Stimulated activated CD8-positive, alpha-beta memory T cell treated with anti-CD3 and anti-CD28 coated beads, Interleukin-15, amount 100 ng/mL, for 4 hours (primary cell): ENCODE measurements at places on chromosomes 4 and X.
A peak's percentile ranks its signal among the peaks of the same experiment; 100 is the strongest.

- DNase-seq, result no peak
Measured at GRCh38 chr4:110268790-110269189, 70.4 kb upstream of the ELOVL6 start.

GRCh38 chr4:60400593-60400992 lies 799.5 kb upstream of the ADGRL3 start:
- no peak for DNase-seq

DNA sequence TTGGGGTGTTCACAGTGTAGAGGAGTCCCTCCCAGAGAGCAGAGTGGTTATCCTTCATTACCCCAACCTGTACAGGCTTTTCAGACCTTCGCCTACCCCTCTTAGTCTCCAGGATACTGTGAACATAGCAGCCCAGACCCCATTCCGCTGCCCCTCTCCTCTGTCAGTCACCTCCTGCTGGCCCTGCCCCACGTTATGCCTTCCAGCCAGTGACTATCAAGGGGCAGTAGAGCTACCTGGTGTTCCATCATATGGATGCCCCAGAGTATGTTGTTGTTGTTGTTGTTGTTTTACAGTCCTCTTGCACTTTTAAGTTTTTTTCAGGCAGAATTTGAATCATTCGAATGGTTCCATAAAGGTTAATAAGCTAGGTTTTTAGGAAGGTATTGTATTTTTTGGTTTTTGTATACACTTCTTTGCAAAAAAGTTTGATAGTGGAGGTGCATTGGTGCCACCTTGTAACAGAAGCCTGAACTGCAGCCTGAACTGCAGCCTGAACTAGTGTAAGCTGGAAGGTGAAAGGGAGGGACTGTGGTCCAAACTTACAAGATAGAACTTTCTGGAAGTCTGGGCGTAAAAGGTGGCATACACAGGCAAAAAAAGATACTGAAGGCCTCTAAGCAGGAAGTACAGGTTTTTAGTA lies 101.4 kb upstream of the RAB40AL start:
- DNase-seq, result no peak

GRCh38 chr4:47198791-47199190 lies 167.4 kb downstream of the GABRB1 start:
- DNase-seq, result no peak

DNA sequence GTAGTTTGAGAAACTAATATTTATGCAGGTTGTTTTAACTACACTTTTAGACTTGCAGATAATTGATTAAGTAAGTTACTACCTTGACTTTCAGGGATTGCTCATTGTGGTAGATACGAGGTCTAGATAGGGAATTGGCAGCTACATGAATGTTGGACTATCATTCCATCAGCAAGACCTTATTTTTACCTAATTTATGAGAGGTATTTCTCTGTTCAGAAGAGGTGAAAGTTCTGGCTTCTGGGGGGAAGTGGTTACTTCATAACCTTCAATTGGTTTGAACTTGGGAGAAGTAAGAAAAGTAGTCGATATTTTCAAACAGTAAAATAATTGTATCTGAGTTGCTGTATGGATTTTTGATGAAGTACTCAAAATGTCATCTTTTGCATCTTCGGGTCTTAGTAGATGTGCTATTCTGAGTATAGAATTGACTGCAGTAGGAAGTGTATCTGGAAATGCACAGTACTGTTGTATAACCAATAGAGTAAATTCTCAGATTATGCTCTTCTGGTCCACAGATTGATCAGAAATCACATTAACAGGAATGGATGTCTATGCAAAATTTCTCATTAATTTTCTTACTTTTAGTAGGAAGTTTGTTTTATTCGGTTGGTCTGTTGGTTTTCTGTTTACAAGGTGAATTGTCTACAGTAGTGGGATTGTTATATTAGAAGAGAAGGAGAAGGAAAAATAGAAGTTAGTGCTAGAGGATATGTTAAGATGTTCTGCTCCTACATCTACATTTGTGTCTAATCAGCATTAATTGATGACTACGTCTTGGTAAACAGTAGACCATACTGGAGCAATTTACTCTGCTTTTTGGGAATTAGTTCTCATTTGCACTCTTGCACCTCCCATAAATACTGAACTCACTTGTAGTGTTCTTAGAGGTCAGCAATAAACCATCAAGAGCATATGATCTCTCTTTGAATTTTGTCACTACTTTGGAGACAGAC lies 3.0 kb downstream of the NFKB1 start:
- DNase-seq, result no peak

- DNase-seq, result no peak
Measured at GRCh38 chr4:153448003-153448731, 18.0 kb upstream of the TMEM131L start.

- DNase-seq, result no peak
Measured at GRCh38 chr4:122456231-122457116, at the start of gene IL2. IL2 (minus strand) TSS chr4:122456725; CDS start chr4:122456440, 285 bp downstream.

- no peak for DNase-seq
Measured at GRCh38 chr4:962231-963208, 10.8 kb downstream of the DGKQ start.

GRCh38 chr4:48710446-48711209 lies 69.5 kb downstream of the FRYL start:
- DNase-seq, result no peak

DNA sequence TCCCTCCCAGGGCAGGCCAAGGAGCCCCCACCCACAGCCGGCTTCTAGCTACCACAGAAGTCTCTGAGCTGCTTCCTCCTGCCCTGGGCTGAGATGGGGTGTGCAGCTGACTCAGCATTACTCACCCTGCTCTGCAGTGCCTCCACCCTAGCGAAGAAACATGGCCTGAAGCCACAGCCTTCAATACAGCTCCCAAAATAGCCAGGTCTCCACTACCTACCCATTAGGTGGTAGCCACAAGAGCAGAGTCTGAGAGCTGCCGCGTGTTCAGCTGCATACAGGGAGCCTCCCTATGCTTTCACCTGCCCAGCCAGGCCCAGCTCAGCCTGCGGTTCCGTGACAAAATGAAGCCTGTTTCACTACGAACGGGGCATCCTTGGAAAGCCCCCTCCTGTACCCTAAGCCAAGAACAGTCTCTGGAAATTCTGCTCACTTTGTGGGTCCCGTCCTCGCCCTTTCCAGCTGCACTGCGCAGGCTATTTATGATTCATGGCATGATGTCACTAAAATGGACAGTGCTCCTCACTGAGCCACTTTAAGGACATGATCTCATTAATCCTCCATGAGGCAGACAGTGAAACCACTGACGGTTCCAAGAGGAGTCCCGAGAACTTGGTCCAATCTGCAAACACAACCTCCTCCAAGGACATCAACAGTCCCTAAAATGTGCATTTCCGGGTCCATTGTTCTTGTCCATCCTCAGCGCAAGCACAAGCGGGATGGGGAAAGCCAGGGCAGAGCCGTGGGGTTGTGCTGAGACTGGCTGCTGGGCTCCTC lies 20.2 kb downstream of the WDR1 start:
- peak; percentile 84 for DNase-seq

GRCh38 chrX:38220415-38221390 lies at the start of gene SRPX:
SRPX (minus strand) TSS chrX:38220871; CDS start chrX:38220792, 79 bp downstream.
- no peak for DNase-seq

- DNase-seq, result no peak
Measured at GRCh38 chr4:18531731-18532130, 510.2 kb upstream of the LCORL start.

GRCh38 chrX:48465336-48465933 lies 4.6 kb downstream of the SLC38A5 start:
- no peak for DNase-seq

DNA sequence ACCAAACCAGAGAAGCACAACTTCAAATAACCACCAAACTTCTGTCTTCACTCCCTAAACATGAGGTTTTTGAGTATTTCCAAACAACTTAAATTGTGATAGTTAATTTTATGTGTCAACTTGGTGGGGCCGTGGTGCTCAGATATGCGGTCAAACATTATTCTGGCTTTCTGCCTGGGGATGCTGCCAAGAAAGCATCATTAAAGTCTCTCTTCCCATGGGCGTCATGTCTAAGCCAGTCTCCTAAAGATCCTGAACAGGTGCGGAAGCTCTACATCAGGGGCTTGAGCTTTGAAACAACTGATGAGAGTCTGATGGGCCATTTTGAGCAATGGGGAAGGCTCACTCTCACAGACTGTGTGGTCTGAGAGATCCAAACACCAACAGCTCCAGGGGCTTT lies 24.1 kb upstream of the SOD3 start:
- DNase-seq, result no peak

- no peak for DNase-seq
Measured at GRCh38 chr4:138803051-138803450, 212.5 kb upstream of the NOCT start.

DNA sequence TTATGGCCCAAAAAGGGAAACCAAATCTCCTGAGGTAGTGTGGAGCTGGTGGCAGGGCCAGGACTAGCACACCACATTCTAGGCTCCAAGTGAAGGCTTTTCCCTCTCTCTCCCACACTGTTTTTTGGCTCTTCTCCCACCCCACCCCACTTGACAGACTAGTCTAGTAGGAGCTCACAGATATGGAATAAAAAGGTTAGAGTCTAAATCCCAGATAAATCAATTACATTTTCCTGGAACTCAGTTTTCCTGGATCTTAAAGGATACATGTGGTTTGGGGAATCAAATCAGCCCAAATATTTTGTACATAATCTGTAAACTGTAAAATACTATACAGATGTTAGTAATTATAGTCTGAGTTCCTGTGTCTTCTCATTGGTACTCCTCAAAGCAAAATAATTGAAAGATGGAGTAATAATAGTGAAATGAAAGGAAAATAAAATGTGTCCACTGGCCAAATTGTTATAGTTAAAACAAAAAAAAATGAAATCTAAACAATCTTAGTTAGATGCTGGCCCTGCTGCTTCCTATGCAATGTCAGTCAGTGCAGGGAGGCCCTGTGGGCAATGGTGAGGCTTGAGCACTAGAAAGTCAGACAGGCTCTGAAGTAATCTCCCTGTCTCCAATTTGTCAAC lies 370.4 kb upstream of the CPEB2 start:
- DNase-seq, result no peak

GRCh38 chrX:143472347-143472938 lies 44.8 kb downstream of the SPANXN3 start:
- DNase-seq, result no peak

DNA sequence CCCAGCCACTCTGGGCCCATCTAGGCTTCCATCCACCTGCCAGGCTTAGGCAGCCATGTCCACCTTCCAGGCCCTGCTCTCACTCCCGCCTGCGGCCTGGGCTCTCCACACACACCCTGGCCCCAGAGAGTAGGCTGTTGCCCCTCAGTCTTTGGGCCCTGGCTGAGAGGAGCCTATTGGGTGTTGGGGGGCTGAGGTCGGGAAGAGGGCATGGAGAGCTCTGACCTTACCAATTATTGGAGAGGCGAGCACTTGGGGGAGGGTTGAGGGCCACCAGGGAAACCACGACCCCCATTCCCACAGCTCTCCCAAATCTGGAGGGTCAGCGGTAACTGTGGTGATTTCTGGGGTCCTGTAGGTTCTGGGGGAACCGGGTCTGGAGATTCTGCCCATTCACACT lies 38.2 kb downstream of the HTRA3 start:
- DNase-seq, result no peak

DNA sequence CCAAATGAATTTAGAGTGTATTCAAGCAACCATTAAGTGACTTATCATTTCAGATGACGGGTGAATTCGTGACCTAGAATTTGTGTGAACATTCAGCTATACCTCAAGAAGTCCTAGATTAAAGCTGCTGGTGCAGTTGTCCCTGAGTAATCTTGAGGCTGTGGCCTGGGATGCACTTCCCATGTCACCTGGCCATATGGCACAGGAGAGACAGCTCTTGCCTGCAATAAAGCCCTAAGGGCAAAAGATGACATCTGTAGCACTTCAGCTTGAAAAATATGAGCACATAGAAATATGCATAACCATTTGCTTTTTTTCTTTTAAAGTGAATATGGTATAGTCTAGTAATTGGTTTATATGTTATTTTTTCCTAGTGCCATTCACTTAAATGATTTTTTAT lies 125.8 kb downstream of the FHDC1 start:
- DNase-seq, result no peak

DNA sequence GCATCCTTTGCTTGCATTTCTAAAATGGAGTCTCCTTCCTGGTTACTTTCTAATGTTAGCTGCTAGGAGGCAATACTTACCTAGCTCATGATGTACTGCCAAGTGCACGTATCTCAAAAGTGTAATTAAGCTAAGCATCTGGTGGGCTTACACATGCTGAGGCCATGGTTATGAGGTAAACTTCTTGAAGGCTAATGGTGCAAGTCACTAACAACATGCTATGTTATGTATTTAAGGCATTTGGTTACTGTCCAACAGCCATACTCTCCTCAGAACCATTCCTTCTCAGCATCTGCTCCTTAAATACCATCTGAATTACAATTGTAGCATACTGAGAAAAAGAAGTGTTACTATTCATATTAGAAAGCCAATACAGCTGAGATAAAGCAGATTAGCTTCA lies 318.6 kb upstream of the BMP3 start:
- DNase-seq, result no peak

- no peak for DNase-seq
Measured at GRCh38 chr4:71008196-71008595, 14.7 kb downstream of the DCK start.

GRCh38 chr4:168119100-168119499 lies 26.8 kb downstream of the ANXA10 start:
- no peak for DNase-seq

- DNase-seq, result no peak
Measured at GRCh38 chrX:11321986-11322385, 28.8 kb downstream of the AMELX start.

GRCh38 chr4:74942251-74942917 lies 9.5 kb downstream of the PARM1 start:
- DNase-seq, result no peak

GRCh38 chr4:87045234-87045558 lies 110.4 kb downstream of the AFF1 start:
- no peak for DNase-seq

GRCh38 chrX:47129899-47130358 lies 14.6 kb downstream of the NDUFB11 start:
- no peak for DNase-seq

- DNase-seq, result no peak
Measured at GRCh38 chrX:74133156-74133796, 170.7 kb upstream of the ZCCHC13 start.

DNA sequence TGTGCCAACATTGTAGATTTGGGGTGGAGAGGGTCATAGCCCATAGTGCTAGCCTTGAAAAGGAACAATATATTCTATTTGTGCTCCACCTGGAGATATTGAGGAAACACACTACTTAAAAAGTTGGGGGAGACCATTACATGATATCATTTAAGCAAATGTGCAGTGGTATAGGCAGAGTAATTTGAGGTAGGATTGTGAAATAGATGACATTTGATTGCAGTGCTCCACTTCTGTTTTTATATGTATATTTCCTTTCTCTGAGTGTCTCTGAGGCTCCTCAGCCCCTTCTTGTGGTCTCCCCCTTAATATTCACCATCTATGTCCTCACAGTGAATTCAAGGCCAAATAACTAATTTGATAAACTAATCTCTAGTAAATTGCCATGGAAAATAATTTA lies 85.6 kb upstream of the NMU start:
- no peak for DNase-seq

- no peak for DNase-seq
Measured at GRCh38 chrX:136097871-136098805, 49.2 kb upstream of the FHL1 start.

DNA sequence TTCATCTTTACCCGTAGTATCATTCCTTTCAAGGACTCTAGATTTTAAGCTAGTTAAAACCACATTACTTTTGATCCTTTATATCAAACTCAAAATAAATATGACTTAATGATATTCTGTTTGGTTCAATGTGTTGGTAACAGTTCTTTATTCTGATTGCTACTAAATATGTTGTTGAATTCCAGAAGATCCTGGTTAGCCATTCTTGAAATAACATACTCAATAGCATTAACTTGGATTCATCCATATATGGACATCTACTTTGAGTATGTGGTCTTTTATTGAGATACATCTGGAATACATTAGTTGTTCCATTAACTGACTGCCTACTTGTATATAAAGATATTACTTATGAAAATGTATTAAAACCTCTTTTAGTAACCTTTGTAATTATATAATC lies 27.5 kb upstream of the PCDH18 start:
- DNase-seq, result no peak
